ENCODE measurements at places on chromosomes 7 and 10.

DNA sequence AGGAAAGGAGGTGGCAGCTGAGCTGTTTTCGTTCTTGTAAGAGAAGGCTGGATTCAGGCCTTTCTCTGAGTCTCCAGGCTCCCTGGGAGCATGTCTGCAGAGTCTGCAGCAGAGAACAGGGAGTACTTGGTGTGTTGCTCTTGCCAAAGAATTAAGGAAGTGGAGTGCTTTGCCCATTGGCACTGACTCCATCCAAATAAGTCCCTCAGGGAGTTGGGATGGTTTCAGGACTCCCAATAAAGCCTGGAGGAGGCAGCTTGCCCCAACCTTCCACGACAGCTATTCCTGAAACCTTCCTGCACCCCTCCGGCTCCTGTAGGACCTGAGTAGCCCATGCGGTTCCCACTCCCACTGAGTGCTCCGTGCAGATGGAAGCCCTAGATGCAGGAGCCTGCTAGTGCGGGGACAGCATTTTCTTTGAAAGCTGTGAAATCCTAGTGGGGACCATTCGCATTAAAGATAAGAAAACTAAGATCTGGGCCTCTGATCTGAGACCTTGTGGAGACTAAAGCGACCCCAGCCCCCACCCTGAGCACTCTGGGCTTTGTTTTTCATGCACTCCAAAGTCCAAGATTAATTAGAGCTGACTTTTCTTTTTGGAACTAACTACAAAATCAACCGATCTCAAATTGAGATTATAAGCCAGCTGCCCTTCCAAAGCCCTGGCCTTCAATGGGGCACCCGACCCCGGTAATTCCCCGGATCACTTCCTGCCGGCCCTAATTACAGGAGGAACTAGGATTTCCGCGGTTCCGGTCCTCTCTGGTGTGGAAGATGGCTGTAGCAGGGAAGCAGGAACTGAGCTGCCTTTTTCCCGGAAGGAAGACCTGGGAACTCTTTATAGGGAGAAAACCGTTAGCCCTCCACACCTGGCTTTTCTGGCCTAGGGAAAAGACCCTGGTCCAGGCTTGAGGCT, 110.2 kb downstream of the COL13A1 start:
- DNase-seq = no peak

DNA sequence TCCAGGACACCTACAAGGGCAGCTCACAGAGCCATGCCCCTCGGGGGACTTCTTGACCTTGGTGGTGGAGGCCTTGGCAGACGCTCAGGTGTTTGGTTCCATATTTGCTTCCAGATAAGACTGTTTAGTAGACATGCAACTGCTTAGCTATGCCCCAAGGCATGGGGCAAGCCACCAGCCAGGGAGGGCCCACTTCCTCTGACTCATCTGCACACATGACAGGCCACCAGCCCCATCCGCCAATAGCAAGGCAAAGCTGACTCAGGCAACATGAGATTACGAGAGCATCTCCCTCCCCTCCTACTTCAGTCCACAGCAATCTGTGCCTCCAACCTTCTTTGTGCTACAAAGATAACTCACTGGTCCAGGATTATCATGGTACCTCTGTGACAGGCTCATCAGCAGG, 54.9 kb downstream of the KCNMA1 start:
- peak; percentile 8 for DNase-seq

- DNase-seq = no peak
Observed at GRCh38 chr10:86017841-86018734, 348.5 kb downstream of the GRID1 start.

GRCh38 chr7:8022628-8023027, 54.0 kb downstream of the GLCCI1 start:
- DNase-seq = no peak

- no peak for DNase-seq
Observed at GRCh38 chr7:11591943-11592342, 240.1 kb downstream of the THSD7A start.

- no peak for DNase-seq
Observed at GRCh38 chr7:83819911-83820310, 171.0 kb upstream of the SEMA3E start.

DNA sequence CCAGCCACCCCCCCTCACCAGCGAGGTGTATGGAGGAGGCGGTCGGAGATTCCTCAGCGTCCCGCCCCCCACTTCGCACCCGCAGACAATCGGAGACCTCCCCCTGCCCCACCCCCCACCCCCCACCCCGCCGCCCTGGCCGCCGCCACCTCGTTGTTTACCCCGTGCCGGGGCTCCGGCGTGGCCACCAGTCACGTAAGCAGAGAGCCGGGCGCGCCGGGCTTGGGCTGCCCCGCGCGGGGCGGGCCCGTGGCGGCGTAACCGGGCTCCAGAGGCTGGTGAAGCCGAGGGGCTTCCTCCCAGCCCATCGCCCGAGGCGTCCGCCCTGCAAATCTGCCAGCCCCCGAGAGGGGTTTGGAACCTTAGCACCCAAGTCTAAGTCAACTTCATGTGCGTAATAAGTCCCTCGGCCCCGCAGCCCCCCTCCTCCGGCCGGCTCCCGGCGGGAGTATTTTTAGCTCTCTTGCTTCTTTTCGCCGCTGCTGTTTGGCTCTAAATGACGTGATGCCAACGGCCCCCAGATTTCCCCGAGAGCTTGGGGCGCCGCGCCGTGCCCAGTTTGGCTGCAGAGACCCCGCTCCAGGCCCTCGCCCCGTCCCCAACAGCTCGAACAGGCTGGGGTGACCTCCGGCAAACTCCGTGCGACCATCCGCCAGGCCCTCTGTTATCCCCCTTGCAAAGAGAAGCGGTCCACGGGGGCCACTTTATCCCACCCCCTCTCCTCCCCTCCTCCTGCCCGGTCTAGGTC, 2.7 kb downstream of the MXI1 start:
- peak; percentile 70 for DNase-seq

DNA sequence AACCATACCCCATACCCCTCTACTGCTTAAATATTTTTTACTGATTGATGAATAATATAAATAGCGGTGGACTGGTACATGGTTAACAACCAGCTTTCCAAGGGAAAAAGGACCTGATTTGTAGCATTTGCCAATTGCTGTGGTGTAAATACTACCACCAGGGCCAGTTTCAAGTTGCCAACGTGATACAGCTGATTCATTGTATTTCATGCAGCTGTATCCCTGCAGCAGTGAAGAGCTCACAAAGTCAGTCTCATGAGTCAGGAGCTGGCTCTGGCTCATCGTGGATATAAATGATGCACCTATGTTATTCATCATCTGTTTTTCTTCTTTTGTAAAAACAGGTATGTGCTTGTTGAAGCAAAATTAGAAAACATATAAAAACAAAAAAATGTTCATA, 15.2 kb downstream of the CALML5 start:
- no peak for DNase-seq

DNA sequence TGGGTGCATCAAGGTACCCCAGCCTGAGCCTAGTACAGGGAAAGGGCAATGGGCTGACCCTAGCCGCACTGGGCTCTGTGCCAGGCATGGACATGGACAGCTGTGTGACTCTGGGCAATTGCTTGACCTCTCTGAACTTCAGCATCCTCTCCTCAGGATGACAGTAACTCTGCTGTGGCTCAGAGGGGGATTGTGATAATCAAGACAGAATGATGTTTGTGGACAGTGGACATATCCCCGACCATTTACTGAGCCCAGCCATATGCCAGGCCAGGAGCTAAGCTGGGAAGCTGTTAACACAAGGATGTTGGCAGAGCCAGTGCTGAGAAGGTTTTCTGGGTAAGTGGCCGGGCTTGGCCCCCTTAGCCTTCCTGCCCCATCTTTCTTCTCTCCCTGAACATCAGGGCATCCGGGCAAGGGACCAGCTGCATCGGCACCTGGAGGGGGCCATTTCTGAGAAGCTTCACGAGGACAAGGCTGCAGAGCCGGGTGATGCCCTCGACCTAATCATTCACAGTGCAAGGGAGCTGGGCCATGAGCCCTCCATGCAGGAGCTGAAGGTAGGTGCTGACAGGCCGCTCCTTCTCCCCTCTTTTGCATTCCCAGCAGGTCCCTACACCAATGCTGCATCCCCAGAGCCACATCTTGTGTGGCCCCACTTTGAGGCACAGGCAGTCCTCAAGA, 3.5 kb downstream of the CYP26C1 start:
- DNase-seq = no peak

DNA sequence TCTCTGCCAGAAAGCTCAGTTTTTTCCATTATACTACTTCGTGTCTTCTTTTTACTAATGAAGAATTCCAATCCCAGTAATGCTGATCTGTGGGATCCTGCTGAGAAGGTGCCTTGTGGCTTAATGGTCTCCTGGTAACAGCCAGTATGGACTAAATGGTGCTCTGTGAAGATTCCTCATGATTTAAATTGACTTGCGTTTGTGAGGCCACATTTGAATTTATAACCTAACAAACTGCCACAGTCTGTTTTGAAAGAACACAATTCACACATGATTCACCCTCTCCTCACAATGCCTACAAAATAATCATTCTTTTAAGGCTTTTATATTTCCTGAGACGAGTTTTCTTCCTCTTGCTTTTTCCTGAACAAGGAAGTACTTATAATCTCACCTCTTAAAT, 140.0 kb downstream of the MBL2 start:
- no peak for DNase-seq

DNA sequence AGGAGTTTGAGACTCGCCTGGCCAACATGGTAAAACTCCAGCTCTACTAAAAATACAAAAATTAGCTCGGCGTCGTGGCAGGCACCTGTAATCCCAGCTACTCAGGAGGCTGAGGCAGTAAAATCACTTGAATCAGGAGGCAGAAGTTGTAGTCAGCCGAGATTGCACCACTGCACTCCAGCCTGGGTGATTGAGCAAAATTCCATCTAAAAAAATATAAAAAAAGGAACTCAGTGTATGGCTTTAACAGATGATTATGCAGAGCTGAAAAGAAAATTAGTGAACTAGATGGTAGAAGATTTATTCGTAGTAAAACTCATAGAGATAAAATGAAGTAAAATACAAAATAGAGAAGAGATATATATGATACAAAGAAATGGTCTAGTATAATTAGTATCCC, 12.6 kb upstream of the CNOT4 start:
- DNase-seq = no peak

- peak; percentile 39 for DNase-seq
Observed at GRCh38 chr7:155962191-155962967, 150.1 kb upstream of the SHH start.

GRCh38 chr10:34768972-34769330, 46.1 kb downstream of the PARD3 start:
- DNase-seq = no peak

GRCh38 chr7:112014347-112014746, 191.9 kb downstream of the DOCK4 start:
- no peak for DNase-seq

DNA sequence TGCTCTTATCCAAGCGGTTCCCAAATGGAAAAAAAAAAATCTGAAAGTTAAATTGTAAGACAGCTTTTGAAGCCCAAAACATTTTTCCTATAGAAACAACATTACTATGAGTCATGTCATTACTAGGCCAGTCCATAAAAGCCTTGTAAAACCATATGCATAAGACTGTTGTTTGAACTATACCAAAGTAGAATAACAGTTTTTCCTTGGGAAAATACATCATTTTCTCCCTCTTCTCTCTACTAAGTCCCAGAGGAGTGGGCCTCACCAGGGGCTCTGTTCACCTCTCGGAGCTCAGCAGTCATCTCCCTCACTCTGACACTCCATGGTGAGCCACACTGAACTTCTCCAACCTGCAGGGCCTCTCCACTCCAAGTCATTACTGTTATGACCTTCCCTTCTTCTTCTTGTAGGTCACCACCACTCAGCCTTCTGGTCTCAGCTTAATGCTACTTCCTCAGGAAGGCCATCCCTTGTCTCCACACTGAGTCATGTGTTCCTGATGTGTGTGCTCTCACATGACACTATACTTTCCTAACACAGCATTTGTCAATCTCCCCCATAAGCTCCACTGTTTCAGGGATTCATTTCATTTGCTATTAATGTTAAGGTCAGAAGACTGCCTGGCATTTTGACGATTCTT, 32.5 kb downstream of the ZNF438 start:
- peak; percentile 12 for DNase-seq

DNA sequence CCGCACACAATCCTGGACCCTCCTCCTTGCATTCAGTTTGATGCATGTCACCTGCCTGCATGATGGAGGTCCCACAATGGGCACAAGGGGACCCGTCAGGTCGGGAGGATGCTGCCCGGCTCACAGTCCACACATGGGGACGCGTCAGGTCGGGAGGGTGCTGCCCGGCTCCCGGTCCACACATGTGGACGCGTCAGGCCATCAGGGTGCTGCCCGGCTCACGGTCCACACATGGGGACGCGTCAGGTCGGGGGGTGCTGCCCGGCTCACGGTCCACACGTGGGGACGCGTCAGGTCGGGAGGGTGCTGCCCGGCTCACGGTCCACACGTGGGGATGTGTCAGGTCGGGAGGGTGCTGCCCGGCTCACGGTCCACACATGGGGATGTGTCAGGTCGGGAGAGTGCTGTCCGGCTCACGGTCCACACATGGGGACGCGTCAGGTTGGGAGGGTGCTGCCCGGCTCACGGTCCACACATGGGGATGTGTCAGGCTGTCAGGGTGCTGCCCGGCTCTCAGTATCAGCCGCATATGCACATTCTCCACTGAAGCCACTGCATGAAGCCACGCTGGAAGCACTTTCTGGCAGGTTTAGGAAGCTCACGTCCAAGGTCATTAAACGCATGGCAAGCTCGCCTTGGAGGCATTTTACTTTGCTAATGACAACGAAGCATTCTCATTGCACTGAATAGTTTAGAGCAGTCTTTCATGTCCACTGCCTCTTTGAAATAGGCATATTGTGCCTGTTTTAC, 50.3 kb downstream of the DIP2C start:
- no peak for DNase-seq

DNA sequence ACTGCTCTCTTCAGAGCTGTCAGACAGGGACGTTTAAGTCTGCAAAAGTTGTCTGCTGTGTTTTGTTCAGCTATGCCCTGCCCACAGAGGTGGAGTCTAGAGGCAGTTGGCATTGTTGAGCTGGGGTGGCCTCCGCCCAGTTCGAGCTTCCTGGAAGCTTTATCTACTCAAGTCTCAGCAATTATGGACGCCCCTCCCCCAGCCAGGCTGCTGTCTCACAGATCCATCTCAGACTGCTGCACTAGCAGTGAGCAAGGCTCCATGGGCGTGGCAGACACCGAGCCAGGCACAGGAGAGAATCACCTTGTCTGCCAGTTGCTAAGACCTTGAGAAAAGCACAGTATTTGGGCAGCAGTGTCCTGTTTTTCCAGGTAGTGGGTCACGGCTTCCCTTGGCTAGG, 98.1 kb downstream of the SDHAF3 start:
- DNase-seq = no peak

DNA sequence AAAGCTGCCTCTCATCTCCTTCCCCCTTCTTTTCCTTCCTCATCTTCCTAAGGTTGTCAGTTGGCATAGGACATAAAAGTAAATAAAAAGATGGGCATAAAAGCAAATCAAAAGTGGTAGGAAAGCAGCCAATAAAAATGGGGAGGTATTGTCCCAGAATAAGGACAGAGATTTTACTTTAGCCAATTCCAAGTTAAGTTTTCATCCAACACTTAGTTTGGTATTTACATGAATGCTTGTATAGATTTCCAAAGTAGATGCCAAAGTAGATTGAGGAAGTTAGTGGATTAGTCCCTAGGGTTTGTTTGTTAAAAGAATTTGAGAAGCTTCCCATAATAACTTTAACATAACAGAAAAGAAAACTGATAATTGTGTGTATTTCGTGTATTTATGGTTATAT, 33.7 kb downstream of the HDAC9 start:
- DNase-seq = no peak

GRCh38 chr10:114624422-114624821, 33.7 kb downstream of the ABLIM1 start:
- no peak for DNase-seq

Measured in activated naive CD8-positive, alpha-beta T cell treated with anti-CD3 and anti-CD28 coated beads, Interleukin-2, amount 50 U/mL, for 24 hours (primary cell).